T-cell (primary cell): ENCODE measurements at places on chromosomes 11 and 22. TPM values are rescaled to one million over a fixed set of nuclear protein-coding genes. Genes with fewer than 3 reads are reported as not detected.

DNA sequence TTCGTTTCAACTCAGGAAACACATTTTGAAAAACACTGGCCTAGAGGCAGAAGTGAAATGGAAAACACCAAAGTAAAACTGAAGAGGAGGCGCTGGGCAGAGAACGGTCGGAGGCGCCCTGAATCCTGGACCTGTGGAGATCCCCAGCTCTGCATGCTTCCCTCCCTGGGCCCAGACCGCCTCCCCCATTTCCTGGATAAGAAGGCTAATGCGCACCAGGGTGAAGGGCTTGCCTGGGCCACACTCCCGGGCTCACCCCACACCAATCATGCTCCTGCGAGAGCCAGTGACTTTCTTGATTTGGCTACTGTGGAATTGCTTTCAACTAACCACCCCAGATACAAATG is 167.1 kb downstream of the CRYBB2 start:
- DNase-seq: no peak

SCGB1C1 gene
- not detected for total RNA-seq

DNA sequence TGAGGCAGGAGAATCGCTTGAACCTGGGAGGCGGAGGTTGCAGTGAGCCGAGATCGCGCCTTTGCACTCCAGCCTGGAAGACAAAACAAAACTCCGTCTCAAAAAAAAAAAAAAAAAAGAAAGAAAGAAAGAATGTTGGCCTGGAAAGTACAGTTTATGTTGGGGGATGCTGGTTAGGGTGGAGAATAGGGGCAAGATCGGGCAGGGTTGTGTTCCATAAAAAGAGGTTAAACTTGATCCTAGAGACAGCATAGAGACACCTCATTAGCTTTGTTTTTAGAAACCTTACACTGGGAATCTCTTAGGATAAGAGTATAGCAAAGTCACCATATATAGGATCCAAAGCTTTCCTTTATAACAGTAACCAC is 1.9 kb upstream of the FTH1 start:
- DNase-seq: no peak

GRCh38 chr22:22164541-22165272 is 79.9 kb upstream of the VPREB1 start:
- DNase-seq: no peak

DNA sequence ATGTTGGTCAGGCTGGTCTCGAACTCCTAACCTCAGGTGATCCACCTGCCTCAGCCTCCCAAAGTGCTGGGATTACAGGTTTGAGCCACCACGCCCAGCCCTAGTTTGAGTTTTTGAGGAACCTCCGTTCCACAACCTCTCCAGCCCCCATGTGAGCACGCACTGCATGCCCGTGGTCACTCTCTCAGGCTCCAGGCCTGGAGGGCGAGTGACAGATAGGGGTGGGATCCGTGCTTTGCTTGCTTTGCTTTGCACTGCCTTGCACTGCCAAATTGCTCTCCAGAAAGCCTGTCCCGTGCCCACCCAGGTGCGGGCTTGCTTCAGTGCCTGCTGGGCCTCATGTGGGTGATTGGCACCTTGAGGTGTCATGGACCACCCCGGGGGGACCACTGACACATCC is 29.9 kb downstream of the FGF4 start:
- DNase-seq: no peak

OR6A2 gene
- total RNA-seq: not detected

CBLIF gene
- total RNA-seq: not detected

- DNase-seq: no peak
Observed at GRCh38 chr11:2271327-2272227, 1.2 kb upstream of the ASCL2 start.

- no peak for DNase-seq
Observed at GRCh38 chr11:74725701-74726100, 5.5 kb downstream of the CHRDL2 start.

DNA sequence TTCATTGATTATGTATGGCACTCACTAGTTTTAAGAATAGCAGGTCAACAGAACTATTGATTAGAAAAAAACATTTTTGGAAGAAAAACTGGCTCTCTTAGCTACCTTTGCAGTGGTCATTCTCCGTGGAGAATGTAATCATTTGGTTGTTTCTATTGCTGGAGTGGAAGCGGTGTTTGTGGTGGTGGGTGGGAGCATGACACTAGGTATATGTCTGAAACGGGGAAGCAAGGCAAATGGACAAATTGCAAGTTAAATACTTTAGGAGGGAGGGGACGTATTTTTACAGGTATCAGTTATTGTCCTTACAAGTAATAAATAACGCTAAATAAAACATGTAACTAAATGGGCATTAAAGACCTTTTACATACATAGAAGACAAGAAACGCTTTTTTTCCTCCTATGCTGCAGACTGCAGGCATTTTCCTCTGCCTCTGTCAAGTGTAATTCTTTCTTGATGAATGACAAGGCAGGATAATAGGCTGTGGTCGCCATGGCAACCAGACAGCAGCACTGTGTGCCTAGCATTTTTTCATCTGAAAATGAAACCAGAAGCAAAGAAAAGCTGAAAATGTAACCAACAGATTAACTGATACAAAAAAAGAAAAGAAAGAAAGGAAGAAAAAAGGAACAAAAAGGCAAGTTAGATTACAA is 46.2 kb downstream of the BLID start:
- no peak for DNase-seq

TTLL1 gene
- total RNA-seq: 9.0 TPM

HBG1 gene
- 6.4 TPM for total RNA-seq

GRCh38 chr22:26707581-26707980 is 50.2 kb downstream of the MIAT start:
- no peak for DNase-seq

- no peak for DNase-seq
Observed at GRCh38 chr11:43853781-43854180, 26.9 kb upstream of the ALKBH3 start.

GRCh38 chr22:46848197-46848596 is 85.7 kb downstream of the TBC1D22A start:
- no peak for DNase-seq
